Adrenal gland (tissue), 19 donors: ENCODE measurements at places on chromosomes 16 and 17. TPM values are rescaled to one million over a fixed set of nuclear protein-coding genes. Genes with fewer than 3 reads are reported as not detected.

GRCh38 chr16:48535831-48536613 lies 74.0 kb downstream of the N4BP1 start:
- DNase-seq: peak; percentile 57
- no peaks in the 10 kb centered on the region for H3K27me3 ChIP-seq

GRCh38 chr17:67751101-67752074 lies 33.7 kb downstream of the NOL11 start:
- H3K4me1 ChIP-seq: no peaks in the 10 kb centered on the region
- no peaks in the 10 kb centered on the region for H3K27me3 ChIP-seq
- no peak for DNase-seq
- H3K27ac ChIP-seq: no peak overlapping the region
- H3K4me3 ChIP-seq: no peak overlapping the region

GRCh38 chr17:63995626-63996025 lies 2.5 kb upstream of the PRR29 start:
- no peaks in the 10 kb centered on the region for H3K36me3 ChIP-seq
- H3K27ac ChIP-seq: no peak overlapping the region
- H3K27me3 ChIP-seq: peaks cover 6% of the 10 kb centered on the region

DNA sequence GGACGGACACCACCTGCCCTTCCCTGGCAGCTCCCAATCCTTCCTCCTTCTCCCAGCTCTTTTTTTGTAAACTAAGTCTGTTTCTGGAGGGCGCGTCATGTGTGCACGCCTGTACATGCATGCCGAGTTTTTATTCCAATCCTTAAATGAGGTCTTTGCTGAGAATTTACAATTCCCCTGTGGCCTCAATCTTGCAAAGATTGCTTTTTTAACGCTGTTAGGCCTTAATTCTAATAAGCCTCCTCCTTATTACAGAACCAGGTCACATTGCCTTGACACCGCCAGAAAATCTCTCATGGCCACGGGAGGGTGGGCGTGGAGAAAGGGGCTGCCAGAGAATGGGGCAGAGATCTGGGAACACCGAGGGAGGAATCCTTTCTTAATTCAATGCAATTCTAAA lies 17.6 kb downstream of the RBFOX3 start:
- H3K27me3 ChIP-seq: no peaks in the 10 kb centered on the region
- H3K4me3 ChIP-seq: no peak overlapping the region
- no peak overlapping the region for H3K27ac ChIP-seq
- H3K36me3 ChIP-seq: no peaks in the 10 kb centered on the region
- no peaks in the 10 kb centered on the region for H3K4me1 ChIP-seq
- DNase-seq: no peak

GRCh38 chr17:64216338-64217248 lies 46.5 kb downstream of the TEX2 start:
- DNase-seq: no peak
- H3K27ac ChIP-seq: peak overlapping the region; percentile 69
- H3K27me3 ChIP-seq: no peaks in the 10 kb centered on the region
- H3K36me3 ChIP-seq: peaks cover 14% of the 10 kb centered on the region
- peaks cover 17% of the 10 kb centered on the region for H3K4me1 ChIP-seq

- no peaks in the 10 kb centered on the region for H3K36me3 ChIP-seq
- DNase-seq: peak; percentile 9
- no peaks in the 10 kb centered on the region for H3K27me3 ChIP-seq
- H3K4me3 ChIP-seq: peak within 1 kb of the TSS; percentile 34
- H3K27ac ChIP-seq: no peak within 1 kb of the TSS
Measured at GRCh38 chr16:66578651-66579531, at the start of gene CMTM2. CMTM2 (plus strand) TSS chr16:66579463; CDS start chr16:66579608, 145 bp downstream.

DNA sequence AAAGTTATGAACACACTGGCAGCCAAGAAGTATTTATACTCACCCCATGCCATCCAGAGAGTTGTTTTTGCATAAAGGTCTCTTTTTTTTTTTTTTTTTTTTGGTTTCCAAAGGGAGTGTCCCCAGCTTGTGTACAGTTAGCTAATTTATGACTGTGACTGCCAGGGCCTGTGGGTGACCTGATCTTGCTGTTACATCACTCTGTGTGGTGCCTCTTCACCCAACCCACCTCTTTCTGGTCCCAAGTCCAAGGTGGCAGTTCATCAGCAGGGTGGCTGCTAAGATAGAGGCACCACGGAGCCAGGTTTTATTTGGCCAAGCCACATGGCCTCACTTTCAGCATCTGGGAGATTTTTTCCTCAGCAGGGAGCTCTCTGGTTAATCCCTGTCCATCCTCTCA lies at the start of gene NOS2:
Gene NOS2, minus strand, starts transcription at position 8 of the 400 bp plus-strand sequence. CDS start 1,720 bp downstream, outside the sequence.
- no peaks in the 10 kb centered on the region for H3K4me1 ChIP-seq
- no peak within 1 kb of the TSS for H3K4me3 ChIP-seq

DNA sequence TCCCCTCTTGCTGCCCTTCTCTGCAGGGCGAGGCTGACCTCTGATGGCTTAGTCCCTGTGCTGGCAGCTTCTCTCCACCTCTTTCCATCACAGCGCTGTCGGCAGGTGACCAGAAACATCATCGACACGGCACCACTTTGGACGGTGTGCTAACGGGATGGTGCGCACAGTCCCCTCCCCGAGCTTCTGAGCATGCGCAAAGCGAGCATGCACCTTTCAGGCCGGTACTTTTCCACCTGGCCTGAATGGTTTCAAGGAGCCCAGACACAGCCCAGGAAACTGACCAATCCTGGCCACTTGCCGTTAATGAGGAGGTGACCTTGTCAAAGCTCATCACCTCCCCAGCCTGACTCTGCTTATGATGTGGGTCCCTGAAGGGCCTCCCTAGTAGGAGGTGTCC lies 54.8 kb downstream of the MGAT5B start:
- DNase-seq: no peak
- H3K4me1 ChIP-seq: no peaks in the 10 kb centered on the region
- H3K4me3 ChIP-seq: no peak overlapping the region
- no peak overlapping the region for H3K27ac ChIP-seq
- H3K36me3 ChIP-seq: no peaks in the 10 kb centered on the region
- no peaks in the 10 kb centered on the region for H3K27me3 ChIP-seq

- no peaks in the 10 kb centered on the region for H3K4me1 ChIP-seq
- no peak for DNase-seq
- H3K36me3 ChIP-seq: no peaks in the 10 kb centered on the region
- no peak overlapping the region for H3K4me3 ChIP-seq
- no peak overlapping the region for H3K27ac ChIP-seq
- peaks cover 3% of the 10 kb centered on the region for H3K27me3 ChIP-seq
Measured at GRCh38 chr17:5698959-5699358, 114.7 kb upstream of the NLRP1 start.

DNA sequence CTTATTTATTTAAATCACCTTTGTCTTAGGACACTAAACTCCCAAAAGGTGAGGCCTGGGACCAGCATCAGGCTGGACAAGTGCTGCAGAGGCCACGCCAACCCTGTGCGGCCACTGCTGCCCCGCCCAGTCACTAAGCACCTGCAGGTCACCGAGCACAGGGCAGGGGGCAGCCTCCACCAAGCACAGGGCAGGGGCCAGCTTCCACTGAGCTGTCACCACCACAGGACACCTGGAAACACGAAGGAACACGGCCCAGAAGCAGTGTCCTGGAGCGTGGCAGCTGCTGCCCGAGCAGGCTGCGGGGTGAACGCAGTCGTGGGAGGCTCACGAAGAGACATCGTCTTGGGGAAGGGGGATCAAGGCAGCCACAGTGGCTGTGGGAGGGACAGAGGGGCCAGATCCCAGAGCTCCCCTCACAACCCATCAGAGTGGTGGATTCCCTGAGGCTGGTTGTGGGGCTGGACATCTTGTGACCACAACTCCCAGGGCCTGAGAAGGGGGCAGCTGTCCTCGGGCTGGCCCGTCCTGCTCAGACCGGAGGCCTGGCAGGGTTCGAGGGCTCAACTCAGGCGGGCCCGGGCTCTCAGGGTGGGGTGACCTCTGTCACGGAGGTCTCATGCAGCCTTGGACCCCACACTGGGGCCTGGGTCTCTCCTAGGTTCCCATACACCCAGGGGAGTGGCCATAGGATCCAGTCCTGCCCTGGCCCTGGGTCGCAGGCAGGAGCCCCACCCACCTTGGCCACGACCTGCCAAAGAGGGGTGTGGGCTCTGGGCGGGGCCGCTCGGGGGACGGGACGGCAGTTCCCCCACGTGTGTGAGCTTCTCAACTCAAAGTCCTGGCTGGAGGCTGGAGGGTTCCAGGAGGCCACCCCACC lies 18.7 kb downstream of the RAB40B start:
- no peaks in the 10 kb centered on the region for H3K27me3 ChIP-seq
- no peak for DNase-seq
- no peaks in the 10 kb centered on the region for H3K4me1 ChIP-seq
- no peak overlapping the region for H3K4me3 ChIP-seq
- no peaks in the 10 kb centered on the region for H3K36me3 ChIP-seq

DNA sequence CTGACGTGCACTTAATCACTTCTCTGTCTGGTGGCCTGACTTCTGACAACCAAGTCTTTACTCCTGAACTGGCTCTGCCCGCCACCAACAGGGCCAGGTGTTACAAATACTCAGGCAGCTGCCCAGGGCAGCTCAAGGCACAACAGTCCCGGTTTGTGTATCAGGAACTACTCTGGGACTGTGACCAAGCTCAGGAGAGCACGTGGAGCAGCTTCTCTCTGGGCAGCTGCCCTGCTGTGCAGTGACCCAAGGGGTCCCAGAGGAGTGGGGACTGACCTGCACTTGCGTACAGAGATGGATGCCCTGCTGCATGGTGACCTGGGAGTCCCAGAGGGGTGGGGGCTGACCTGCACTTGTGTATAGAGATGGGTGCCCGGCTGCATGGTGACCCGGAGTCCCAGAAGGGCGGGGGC lies 21.9 kb downstream of the LITAFD start:
- peaks cover 98% of the 10 kb centered on the region for H3K36me3 ChIP-seq
- DNase-seq: no peak
- H3K4me1 ChIP-seq: no peaks in the 10 kb centered on the region
- no peaks in the 10 kb centered on the region for H3K27me3 ChIP-seq

GRCh38 chr16:74936902-74937560 lies 47.9 kb downstream of the WDR59 start:
- no peak for DNase-seq
- peaks cover 29% of the 10 kb centered on the region for H3K36me3 ChIP-seq
- H3K27me3 ChIP-seq: no peaks in the 10 kb centered on the region
- H3K27ac ChIP-seq: no peak overlapping the region
- H3K4me1 ChIP-seq: no peaks in the 10 kb centered on the region
- H3K4me3 ChIP-seq: no peak overlapping the region

The CPHXL2 gene
- total RNA-seq: not detected

The SERPINF2 gene
- 1.3 TPM for total RNA-seq

The CORO6 gene
- total RNA-seq: 6.0 TPM

The DNAI2 gene
- total RNA-seq: not detected

The ERN2 gene
- 0.83 TPM for total RNA-seq

The HSD17B1 gene
- 3.0 TPM for total RNA-seq

The ARL4D gene
- 5.7 TPM for total RNA-seq

The MAPT gene
- total RNA-seq: 0.95 TPM

The EVI2A gene
- 8.8 TPM for total RNA-seq

The TBC1D3C gene
- total RNA-seq: not detected
